Fibroblast of lung (primary cell): ENCODE measurements at places on chromosomes 12 and 14. TPM values are rescaled to one million over a fixed set of nuclear protein-coding genes. Genes with fewer than 3 reads are reported as not detected.
A peak's percentile ranks its signal among the peaks of the same experiment; 100 is the strongest.

- H3K36me3 ChIP-seq: peaks cover 24% of the 10 kb centered on the region
- peak overlapping the region; percentile 67 for H3K27ac ChIP-seq
- no peak overlapping the region for H3K4me3 ChIP-seq
- DNase-seq: no peak
- no peaks in the 10 kb centered on the region for H3K27me3 ChIP-seq
Measured at GRCh38 chr14:22602862-22603261, 4.8 kb downstream of the ABHD4 start.

- H3K36me3 ChIP-seq: no peaks in the 10 kb centered on the region
- no peak for DNase-seq
- H3K4me1 ChIP-seq: no peaks in the 10 kb centered on the region
- no peaks in the 10 kb centered on the region for H3K27me3 ChIP-seq
- no peak overlapping the region for H3K4me3 ChIP-seq
Measured at GRCh38 chr12:3288690-3289089, 202.3 kb upstream of the PRMT8 start.

The PZP gene
- total RNA-seq: not detected in 2 replicates

The AICDA gene
- not detected in 2 replicates for total RNA-seq

The SERPINA12 gene
- not detected in 2 replicates for total RNA-seq

DNA sequence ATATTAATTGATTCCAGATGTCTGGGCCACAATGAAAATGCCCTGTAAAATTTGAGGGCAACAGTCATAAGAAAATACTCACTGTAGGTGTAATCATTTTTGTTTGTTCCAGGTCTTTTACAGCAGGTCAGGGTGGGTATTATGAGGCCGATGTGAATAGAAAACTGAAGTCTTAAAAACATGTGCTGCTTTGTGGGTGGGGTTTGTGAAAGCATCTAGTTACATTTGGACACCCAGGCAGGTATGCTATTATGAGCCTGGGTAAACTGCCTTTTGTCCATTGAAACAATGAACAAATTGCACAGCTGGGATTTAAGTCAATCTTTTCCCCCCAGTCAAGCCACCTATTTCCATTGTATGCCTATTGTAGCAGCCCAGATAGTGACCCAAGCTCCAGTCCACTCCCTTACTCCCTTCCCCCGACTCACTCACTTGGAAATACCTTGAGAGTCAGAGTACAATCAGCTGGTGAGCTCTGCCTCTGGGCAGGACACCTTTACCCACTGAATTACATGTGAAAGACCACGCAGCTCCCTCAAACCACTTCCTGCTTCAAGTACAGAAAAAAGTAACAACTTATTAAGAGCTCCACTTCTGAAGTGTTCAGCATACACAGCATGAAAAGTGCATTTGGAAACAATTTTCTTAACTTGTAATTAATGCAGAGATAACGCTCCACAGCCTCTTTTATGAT is 1.8 kb downstream of the IGF1 start:
- peak; percentile 41 for DNase-seq
- H3K27ac ChIP-seq: no peak overlapping the region
- H3K27me3 ChIP-seq: no peaks in the 10 kb centered on the region
- no peak overlapping the region for H3K4me3 ChIP-seq

The BEST3 gene
- total RNA-seq: not detected in 2 replicates

- no peak overlapping the region for H3K4me3 ChIP-seq
- no peak for DNase-seq
- no peaks in the 10 kb centered on the region for H3K36me3 ChIP-seq
- H3K27me3 ChIP-seq: no peaks in the 10 kb centered on the region
- no peak overlapping the region for H3K27ac ChIP-seq
Measured at GRCh38 chr14:53103636-53104340, 49.3 kb downstream of the DDHD1 start.

DNA sequence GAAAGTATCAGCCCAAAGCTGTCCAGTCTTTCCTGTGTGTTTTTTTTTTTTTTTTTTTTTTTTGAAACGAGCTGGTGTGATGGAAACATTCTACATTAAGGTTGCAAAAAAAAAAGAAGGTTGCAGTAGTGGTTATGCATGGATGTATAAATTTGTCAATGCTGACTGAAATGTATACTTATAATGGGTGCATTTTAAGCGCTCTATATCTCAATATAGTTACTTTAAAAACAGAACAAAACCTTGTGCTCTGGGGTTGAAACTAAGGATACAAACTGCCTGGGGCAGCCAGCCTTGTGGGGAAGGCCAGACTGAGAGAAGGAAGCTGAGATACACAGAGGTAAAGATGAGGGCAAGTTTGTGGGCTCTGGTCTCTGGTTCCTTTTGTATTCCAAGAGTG is 87.3 kb upstream of the RMST start:
- H3K27ac ChIP-seq: no peak overlapping the region
- no peaks in the 10 kb centered on the region for H3K27me3 ChIP-seq
- no peaks in the 10 kb centered on the region for H3K36me3 ChIP-seq
- no peak overlapping the region for H3K4me3 ChIP-seq
- no peak for DNase-seq
- H3K4me1 ChIP-seq: no peaks in the 10 kb centered on the region
